Activated B cell treated with CpG ODN at 0.5 μM for 24 hours (primary cell): ENCODE measurements at places on chromosomes 7 and 10.

DNA sequence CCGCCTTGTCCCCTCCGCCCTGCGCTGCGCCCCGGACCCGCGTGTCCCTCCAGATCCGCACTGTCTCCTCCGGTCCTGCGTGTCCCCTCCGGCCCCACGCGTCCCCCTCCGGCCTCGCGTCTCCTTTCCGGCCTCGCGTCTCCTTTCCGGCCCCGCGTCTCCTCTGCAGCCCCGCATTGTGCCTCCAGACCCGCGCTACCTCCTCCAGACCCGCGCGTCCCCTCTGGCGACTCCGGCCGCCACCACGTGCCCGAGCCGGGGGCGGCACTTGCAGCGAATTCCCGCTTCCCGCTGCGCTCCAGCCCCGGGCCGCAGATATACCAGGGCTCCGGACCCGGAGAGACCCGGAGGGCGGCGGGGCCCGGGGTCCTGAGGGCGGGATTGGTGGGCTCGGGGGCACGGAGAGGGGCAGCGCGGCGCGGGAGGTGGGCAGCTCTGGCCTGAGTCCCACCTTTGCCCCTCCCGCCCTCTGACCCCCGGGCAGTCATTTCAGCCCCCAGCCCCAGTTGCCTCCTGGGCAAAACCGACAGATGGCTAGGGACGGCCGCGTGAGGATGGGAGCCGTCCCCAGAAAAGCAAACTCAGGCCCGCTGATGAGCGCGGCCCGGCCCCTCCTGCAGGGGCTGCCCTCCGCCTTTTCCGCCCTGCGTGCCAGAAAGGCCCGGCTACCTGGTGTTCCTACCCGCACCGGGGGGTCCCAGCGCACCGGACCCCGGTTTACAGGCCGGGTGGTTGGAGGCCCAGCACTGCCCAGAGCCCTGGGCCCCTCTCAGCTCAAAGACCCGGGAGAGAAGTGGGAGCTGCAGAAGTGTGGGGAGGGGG lies 56.5 kb downstream of the RBM17 start:
- H3K27me3 ChIP-seq = no peaks in the 10 kb centered on the region
- peaks cover 65% of the 10 kb centered on the region for H3K4me1 ChIP-seq
- no peak overlapping the region for H3K27ac ChIP-seq
- DNase-seq = no peak

DNA sequence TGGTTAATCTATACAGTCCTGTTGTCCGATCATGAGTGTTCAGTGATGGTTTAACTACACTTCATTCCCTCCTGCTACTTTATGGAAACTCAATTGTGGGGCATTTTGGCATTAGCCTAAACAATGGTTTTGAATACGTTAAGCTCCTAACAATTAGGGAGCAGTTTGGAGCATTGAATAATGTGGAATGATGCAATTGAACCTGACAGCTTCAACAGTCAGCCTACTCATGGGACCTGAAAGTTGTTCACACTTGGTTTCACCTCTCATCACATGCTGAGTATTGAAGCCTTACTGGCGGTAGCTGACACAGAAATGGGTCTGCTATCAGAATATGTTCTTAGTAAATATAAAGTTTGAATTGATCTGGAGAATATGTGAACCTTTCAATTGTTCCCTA lies 186.1 kb downstream of the MLLT10 start:
- peaks cover 52% of the 10 kb centered on the region for H3K36me3 ChIP-seq
- DNase-seq = no peak
- peaks cover 4% of the 10 kb centered on the region for H3K4me1 ChIP-seq
- no peak overlapping the region for H3K4me3 ChIP-seq

DNA sequence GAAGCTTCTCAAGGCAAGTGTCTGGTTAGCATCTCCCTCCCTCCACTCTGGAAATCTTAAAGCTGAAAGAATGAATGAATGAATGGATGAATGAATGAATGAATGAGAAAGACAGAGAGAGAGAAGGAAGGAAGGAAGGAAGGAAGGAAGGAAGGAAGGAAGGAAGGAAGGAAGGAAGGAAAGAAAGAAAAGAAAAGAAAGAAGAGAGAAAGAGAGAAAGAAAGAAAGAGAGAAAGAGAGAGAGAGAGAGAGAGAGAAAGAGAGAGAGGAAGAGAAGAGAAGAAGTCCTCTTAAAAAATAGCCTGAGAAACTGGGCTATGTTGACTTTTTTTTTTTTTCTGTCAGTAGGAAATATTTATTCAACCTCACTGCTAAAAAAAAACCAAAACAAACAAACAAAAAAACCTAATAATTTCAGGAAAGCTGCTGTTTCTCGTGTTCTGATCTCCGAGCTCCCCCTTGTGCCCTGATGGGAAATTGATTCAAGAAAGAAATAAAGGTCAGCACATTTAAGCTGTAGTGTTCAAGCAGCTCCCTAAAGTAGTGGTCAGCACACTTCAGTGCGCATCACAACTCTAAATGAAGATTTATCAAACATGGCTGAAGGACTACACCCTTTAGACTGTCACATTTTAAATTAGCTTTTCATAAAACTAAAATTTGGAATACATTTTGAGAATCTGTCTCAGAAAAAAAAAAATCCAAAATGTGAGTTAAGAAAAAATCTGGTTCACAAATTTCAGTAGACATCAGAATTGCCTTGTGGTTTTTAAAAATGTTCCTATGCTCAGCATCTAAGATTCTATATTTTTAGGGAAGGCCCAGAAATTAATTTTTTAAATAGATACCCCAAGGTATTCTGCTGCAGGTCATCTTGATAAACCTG lies 154.3 kb downstream of the ELAPOR2 start:
- no peaks in the 10 kb centered on the region for H3K27me3 ChIP-seq
- H3K27ac ChIP-seq = no peak overlapping the region
- no peaks in the 10 kb centered on the region for H3K36me3 ChIP-seq
- no peak for DNase-seq

DNA sequence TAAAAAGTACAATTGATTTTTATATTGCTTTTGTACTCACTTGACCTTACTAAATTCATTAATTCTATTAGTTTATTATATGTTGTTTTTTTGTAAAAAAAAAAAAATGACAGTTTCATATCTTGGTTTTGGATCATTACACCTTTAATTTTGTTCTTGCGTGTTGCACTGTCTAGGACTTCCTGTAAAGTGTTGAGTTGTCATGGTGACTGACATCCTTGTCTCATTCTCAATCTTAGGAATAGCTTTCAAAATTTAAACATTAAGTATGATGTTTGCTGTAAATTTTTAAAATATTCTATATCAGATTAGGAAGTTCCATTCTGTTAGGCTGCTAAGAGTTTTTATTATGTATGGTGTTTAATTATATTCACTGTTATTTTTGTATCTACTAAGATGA lies 139.1 kb downstream of the ARHGAP12 start:
- no peaks in the 10 kb centered on the region for H3K4me1 ChIP-seq
- H3K36me3 ChIP-seq = no peaks in the 10 kb centered on the region
- H3K4me3 ChIP-seq = no peak overlapping the region
- H3K27me3 ChIP-seq = peaks cover 6% of the 10 kb centered on the region
- DNase-seq = no peak

GRCh38 chr7:40761762-40762560 lies 627.2 kb downstream of the SUGCT start:
- no peaks in the 10 kb centered on the region for H3K27me3 ChIP-seq
- H3K27ac ChIP-seq = no peak overlapping the region
- no peak overlapping the region for H3K4me3 ChIP-seq
- H3K36me3 ChIP-seq = no peaks in the 10 kb centered on the region

DNA sequence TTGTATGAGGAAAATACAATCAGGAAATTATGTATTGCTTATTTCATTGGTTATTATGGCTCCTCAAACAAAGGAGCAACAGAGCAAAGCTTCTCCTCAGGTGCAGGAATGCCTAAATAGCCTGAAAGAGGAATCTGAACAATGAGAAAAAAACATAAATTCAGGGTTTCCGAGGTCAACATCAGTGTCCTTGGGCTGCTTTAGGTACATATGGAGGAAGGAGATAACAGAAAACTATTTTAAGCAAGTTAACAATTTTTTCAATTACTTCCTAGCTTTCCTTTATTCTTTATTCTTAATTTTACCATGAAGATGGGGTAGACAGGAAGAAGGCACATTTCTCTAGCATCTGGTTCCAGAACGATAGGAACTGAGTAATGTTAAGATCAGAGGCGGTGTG lies 14.0 kb downstream of the SLC16A9 start:
- H3K36me3 ChIP-seq = no peaks in the 10 kb centered on the region
- no peak overlapping the region for H3K27ac ChIP-seq
- no peaks in the 10 kb centered on the region for H3K4me1 ChIP-seq
- DNase-seq = no peak

- no peaks in the 10 kb centered on the region for H3K36me3 ChIP-seq
- no peak for DNase-seq
- H3K4me3 ChIP-seq = no peak overlapping the region
- H3K4me1 ChIP-seq = no peaks in the 10 kb centered on the region
Measured at GRCh38 chr10:33273295-33274002, 61.0 kb downstream of the NRP1 start.

- H3K36me3 ChIP-seq = peaks cover 49% of the 10 kb centered on the region
- H3K4me1 ChIP-seq = peaks cover 2% of the 10 kb centered on the region
Measured at GRCh38 chr10:87511526-87511925, 6.8 kb downstream of the MINPP1 start.

GRCh38 chr7:4302203-4302905 lies 379.7 kb upstream of the FOXK1 start:
- H3K27ac ChIP-seq = no peak overlapping the region
- no peaks in the 10 kb centered on the region for H3K36me3 ChIP-seq
- H3K27me3 ChIP-seq = no peaks in the 10 kb centered on the region
- H3K4me3 ChIP-seq = no peak overlapping the region
- no peaks in the 10 kb centered on the region for H3K4me1 ChIP-seq
- DNase-seq = no peak
